Left hindlimb (tissue), 1 donor: ENCODE measurements at places on chromosomes 5 and 9.

DNA sequence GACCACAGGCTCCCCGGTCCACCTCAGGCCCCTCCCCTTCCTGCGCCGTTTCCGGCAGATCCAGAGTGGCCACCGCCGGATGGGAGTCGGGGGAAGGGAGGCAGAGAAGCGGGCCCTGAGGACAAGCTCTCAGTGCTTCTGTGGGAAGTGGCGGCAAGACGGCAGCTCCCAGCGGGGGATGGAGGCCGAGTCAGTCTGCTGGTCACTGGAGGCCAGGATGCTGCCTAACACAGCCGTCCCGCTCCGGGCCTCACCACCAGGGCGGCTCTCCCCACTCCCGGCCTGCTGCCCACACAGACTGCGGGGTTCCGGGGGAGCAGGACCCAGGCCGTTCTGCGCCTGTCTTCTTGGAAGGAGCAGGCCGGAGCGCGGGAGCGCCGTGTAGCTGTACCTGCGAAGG lies 31.4 kb downstream of the FXN start:
- no peak for DNase-seq

DNA sequence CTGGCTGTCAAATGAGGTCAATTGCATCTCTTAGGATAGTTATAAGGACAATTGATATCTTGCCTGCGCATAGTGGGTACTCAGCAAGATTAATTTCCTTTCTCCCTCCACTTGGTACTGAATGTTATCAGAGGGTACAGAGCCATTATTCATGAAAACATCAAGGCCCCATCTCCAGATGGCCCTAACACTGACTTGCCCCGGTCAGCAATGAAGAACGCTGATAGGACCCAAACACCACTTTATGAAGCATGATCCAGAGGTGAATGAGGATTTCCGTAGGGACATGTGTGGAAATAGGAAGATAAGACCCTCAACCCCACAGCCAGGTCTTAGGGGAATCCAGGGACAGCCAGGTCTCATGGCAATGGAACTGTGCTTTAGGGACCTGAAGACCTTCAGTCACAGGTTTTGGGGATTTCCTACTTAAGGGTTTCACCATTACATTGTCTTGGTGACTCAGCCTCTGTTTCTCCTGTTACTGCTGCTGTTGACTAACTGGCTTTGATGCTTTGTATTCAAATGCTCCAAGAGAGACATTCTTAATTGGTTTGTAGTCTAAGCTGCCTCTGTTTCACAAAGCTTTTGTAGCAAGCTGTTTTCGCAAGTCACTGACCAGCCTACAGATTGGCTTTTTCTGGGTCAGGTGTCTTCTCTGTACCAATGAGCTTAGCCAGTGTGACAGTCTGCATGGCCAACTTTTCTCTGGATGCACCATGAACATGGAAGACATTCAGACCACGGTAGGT lies 35.3 kb upstream of the IQGAP2 start:
- DNase-seq, result no peak

GRCh38 chr9:115275753-115276152 lies 157.8 kb upstream of the TNC start:
- DNase-seq, result no peak

GRCh38 chr5:66410122-66410521 lies 186.1 kb upstream of the MAST4 start:
- DNase-seq, result no peak

DNA sequence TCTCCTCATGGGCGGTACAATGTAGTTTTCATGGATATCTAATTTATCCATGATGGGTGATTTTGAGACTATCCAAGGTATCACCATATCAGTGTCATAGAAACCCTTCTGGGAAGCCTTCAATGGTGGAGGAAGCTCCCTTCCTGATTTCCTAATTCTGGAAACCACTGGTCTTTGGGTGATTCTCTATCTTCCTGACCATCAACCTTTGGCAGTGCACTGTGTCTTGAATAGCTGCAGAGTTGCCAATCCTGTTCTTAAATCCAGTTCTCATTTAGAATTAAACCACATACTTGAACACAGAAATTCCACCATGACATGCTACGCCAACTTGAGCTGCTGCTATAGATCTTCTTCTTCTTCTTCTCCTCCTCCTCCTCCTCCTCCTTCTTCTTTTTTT lies 161.7 kb upstream of the KLF9 start:
- no peak for DNase-seq

DNA sequence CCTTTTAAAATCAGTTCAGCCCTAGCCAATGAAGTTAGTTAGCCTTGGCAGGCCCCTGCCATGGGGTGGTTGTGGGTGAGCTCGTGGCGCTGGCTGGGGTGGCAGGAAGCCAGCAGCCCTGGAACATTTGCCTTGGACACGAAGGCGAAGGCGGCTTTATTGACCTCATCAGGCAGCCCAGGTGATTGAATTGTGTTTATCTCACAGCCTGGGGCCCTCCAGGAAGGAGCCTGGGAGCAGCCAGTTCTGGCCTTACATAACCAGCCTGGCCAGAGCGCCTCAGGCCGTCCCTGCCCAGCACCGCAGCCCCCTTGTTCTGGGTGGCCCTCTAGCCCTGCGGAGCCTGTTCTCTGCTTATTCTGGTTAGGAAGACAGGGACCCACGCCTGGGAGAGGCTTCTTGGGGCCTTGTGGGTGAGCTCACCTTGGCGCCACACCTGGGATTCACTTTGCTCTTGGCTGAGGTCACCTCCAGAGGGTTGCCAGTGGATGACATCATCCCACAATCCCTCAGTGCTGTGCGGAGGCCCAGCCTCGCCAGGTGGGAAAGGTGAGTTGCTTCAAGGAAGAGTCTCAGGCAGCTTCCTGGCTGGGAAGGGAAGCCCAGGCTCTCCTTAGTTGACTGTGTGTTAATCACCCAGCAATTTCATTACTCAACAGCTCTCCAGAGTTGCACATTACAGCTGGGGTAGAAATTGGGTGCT lies 54.4 kb upstream of the RPL26L1 start:
- DNase-seq, result no peak

GRCh38 chr5:169906745-169907649 lies 73.3 kb downstream of the INSYN2B start:
- no peak for DNase-seq

DNA sequence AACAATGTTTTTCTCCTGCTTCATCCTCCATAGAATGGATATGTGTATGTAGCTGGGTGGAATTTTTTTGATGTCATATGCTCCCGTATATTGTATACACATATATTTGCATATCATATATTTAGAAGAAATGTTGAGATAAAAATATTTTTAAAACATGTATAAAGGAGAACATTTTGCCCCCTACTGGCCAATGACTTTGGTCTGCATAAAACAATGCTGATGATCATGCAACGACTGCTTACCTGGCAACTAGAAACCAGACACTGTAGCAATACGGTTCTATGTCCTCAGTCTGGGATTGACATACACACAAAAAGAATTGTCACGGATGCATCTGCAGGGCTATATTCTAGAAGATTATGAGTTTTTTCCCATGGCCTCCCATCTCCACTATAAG lies 503.6 kb downstream of the ELAVL2 start:
- DNase-seq, result no peak

GRCh38 chr5:87405472-87406155 lies 7.1 kb downstream of the CCNH start:
- no peak for DNase-seq

- DNase-seq, result no peak
These were observed 268.6 kb downstream of the ISL1 start for GRCh38 chr5:51651889-51652288.

DNA sequence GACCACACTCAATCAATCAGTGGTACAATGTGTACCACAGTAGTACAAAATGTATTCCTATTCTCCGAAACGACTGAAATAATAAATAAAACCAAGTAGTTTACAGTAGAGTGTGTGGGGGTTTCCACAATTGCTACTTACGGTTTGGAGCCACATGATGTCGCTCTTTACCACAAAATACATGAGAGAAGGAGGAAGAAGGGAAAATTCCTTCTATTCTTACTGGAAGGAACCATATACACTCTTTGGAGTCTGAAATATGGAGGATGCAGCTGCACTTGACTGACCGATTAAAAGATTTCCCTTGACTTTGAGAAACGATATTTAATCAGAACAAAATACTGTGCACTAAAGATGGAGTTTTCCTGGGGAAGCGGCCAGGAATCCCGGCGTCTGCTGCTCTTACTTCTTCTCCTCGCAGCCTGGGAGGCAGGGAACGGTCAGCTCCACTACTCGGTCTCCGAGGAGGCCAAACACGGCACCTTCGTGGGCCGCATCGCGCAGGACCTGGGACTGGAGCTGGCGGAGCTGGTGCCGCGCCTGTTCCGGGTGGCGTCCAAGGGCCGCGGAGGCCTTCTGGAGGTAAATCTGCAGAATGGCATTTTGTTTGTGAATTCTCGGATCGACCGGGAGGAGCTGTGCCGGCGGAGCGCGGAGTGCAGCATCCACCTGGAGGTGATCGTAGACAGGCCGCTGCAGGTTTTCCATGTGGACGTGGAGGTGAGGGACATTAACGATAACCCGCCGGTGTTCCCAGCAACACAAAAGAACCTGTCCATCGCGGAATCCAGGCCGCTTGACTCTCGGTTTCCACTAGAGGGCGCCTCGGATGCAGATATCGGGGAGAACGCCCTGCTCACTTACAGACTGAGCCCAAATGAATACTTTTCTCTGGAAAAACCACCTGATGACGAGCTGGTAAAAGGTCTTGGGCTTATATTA lies at the start of gene PCDHA4:
Gene PCDHA4 (plus strand): TSS at position 235 of the 942 bp plus-strand sequence.
- no peak for DNase-seq

DNA sequence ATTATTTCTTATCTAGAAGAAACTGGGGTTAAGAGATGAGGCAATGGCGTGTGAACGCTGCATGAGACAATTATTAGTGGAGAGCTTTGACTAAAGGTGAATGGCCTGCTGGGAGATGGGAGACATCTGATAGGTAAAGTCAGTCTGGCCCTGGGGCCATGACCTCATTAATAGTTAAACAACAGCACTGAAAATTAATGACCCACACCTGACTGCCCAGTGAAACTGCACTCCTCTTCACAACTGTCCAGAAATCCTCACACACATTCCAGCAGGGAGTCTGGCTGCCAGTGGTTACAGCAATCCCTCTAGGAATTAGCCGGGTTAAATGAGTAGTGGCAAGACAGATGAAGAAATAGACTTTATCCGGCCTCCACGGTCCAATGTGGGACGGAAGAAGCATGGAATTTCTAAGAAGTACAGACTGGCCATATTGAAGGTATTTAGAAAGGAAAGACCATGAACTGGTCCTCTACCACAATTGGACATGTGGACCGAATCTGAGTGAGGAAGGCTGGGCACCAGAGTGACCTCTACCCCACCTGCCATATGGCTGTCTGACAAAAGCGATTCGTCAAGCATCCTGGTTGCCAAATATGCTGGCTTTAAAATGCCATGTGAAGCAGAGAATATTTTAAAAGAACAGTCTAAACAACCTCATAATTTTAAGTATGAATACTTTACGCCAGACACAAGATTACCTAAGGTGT lies 138.4 kb downstream of the EFNA5 start:
- no peak for DNase-seq

GRCh38 chr5:1974501-1975405 lies 92.0 kb upstream of the IRX4 start:
- DNase-seq, result no peak

- DNase-seq, result no peak
These were observed 139.3 kb downstream of the RAPGEF6 start for GRCh38 chr5:131495536-131496399.

- DNase-seq, result no peak
These were observed 54.2 kb upstream of the SSBP2 start for GRCh38 chr5:81805086-81805485.

DNA sequence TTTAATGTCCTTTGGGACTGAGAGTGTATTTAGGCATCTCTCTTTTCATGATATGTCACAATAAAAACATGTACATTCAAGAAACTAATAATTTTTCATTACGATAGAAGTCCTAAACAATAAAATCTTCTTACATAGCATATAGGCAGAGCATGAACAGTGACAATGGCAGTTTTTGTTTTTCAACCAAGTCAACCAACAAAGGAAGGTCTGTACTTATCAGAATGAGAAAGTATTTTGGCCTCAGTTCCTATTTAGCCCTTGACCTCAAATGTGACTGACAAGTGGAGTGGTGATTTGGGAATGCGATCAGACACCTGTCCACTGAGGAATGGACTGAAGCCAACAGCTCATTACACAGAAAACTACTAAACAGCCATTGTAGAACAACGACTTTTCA lies 219.5 kb downstream of the TMEM161B start:
- DNase-seq, result no peak

- DNase-seq, result peak; percentile 85
These were observed 4.5 kb downstream of the DUSP1 start for GRCh38 chr5:172766287-172767108.

DNA sequence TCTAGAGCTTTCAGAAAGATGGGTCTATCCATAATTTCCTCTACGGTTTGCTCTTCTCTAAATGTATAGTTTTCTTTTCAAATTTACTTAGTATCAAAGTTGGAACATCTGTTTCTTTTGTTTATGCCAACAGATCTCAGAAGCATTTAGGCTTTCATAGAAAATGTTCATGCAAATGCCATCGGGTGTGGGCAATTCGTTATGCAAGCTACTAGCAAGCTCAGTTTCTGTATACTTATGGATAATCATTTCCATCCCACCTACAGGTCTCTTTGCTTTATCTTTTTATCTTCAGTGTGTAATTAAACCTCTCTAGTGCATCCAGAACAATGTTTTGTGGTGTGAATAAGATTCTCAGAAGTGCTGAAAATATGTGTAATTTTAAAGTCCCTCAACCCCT lies 59.9 kb downstream of the NUDT12 start:
- DNase-seq, result no peak

- no peak for DNase-seq
These were observed 18.7 kb upstream of the CYFIP2 start for GRCh38 chr5:157247267-157247666.

DNA sequence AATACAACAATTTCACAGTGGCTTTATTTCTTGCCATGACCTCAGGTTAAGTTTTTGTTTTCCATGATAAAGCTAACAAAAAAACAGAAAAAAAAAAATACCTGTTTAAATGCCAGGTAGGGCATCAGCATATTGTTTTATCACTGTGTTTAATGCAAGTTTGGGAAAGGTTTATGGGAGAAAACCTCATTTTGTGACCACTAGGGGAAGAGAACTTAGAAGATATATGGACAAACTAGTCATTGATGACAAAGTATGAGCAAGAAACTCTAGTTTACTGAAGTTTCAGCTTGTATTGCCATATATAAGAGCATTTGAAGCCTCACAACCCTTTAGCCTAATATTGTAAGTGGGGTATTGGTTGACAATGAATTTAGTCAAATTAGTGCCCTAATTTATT lies 1431.4 kb upstream of the CDH18 start:
- DNase-seq, result no peak

- DNase-seq, result no peak
These were observed 17.4 kb upstream of the RARS1 start for GRCh38 chr5:168468836-168469235.

- no peak for DNase-seq
These were observed 251.4 kb downstream of the GLIS3 start for GRCh38 chr9:4048441-4048840.

DNA sequence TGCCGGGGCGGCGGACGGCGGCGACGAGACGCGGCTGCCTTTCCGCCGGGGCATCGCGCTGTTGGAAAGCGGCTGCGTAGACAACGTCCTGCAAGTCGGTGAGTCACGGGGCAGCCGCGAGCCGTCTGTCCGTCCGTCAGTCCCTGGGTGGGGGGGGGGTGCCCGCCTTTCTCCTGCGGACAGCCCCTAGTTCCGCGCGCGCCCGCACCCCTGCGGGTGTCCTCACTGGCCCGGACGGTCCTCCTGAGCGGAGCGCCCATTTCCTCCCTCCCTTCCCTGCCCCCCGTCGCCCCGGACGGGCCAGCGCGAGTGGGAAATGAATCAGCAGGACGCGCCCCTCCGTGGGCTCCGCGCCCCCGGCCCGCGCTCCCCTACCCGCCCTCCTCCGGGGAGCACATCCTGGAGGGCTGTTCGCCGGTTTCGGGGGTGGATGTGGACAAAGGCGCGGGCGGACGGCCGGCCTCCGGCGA lies 828 bp downstream of the ZSWIM6 start:
- DNase-seq, result no peak

GRCh38 chr5:1909346-1909985 lies 26.7 kb upstream of the IRX4 start:
- no peak for DNase-seq
